ENCODE measurements at places on chromosomes 7 and 10. TPM values are rescaled to one million over a fixed set of nuclear protein-coding genes. Genes with fewer than 3 reads are reported as not detected.
A peak's percentile ranks its signal among the peaks of the same experiment; 100 is the strongest.

NUTM2A gene
- total RNA-seq = 1.6 TPM

OPN1SW gene
- total RNA-seq = not detected

LRRD1 gene
- total RNA-seq = not detected

HABP2 gene
- not detected for total RNA-seq

NACAD gene
- 0.08 TPM for total RNA-seq

CNPY1 gene
- not detected for total RNA-seq

GRCh38 chr10:98642281-98642680, 195.5 kb upstream of the HPS1 start:
- no peak for DNase-seq
- H3K27ac ChIP-seq = no peak overlapping the region
- H3K36me3 ChIP-seq = no peaks in the 10 kb centered on the region
- no peaks in the 10 kb centered on the region for H3K4me1 ChIP-seq

- H3K4me3 ChIP-seq = peak overlapping the region; percentile 42
- no peaks in the 10 kb centered on the region for H3K36me3 ChIP-seq
- H3K27ac ChIP-seq = no peak overlapping the region
- H3K4me1 ChIP-seq = peaks cover 22% of the 10 kb centered on the region
- H3K27me3 ChIP-seq = no peaks in the 10 kb centered on the region
These were observed 50.2 kb upstream of the GNA12 start for GRCh38 chr7:2894118-2894940.

GRCh38 chr7:13236026-13236425, 548.6 kb downstream of the ARL4A start:
- no peaks in the 10 kb centered on the region for H3K4me1 ChIP-seq
- no peak for DNase-seq
- no peak overlapping the region for H3K4me3 ChIP-seq
- H3K27me3 ChIP-seq = no peaks in the 10 kb centered on the region

DNA sequence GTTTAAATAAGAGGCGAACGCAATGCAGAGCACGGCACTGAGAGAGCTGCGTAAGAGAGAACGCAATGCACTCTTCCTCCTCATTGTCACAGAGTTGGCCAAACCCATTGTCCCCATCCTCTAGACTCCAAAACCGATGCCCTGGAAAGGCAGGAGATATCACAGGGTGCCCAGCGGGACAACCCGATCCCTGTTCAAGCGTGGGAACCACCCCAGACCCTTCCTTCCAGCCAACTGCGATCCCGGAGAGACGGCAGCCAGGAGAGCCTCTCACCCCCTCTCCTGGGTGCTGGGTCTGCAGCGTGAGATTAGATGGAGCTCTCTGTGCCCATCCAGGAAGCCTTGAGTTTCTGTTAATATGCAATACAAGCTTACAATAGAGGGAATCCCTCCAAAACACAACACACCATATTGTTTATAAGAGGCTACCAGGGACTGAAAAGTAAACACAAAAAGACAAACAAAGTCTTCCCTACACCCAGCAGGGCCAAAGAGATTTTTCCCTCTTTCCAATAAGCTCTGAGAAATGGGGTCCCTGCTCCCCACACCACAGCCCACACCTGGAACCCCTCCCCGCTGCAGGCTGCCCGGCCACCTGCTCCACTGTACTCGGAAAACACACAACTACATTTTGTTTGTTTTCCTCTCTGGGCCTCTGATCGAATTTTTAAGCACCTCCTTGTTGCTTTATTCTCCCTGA, 187.6 kb downstream of the ADARB2 start:
- H3K27ac ChIP-seq = no peak overlapping the region
- no peak overlapping the region for H3K4me3 ChIP-seq
- H3K36me3 ChIP-seq = no peaks in the 10 kb centered on the region
- no peaks in the 10 kb centered on the region for H3K27me3 ChIP-seq

DNA sequence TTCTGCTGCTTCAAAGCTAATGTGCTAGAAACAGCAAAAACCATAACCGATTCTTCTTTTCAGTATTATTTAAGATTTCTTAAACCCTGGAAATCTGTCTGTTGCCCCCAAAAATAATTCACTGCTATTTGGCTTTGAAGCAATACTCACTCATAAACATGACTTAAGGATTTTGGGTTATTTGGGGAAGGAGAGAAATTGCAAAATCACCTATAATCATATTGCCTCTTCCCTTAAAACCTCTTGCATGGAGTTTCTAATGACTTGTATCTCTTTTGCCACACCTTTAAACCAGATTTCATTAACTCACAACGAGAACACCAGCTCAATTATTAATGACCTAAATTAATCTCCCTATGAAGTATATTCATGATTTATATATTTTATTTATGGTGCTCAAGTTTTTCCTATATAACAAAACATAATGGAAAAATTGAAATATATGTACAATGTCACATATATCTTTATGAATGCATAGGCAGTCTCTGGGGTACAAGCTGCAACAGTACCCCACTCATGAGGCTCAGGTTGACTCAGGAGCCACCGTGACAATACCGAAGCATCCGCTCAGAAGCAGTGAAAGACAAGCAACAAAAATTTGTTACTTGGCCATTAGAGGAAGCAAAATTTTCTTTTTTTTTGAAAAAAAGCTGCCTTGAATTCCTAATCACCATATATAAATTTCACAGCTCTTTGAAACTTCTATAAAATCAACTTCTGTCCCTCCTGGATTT, 3.0 kb downstream of the NAMPT start:
- no peak overlapping the region for H3K4me3 ChIP-seq
- no peaks in the 10 kb centered on the region for H3K36me3 ChIP-seq
- H3K27ac ChIP-seq = no peak overlapping the region
- DNase-seq = no peak
- peaks cover 9% of the 10 kb centered on the region for H3K4me1 ChIP-seq
- H3K27me3 ChIP-seq = no peaks in the 10 kb centered on the region

DNA sequence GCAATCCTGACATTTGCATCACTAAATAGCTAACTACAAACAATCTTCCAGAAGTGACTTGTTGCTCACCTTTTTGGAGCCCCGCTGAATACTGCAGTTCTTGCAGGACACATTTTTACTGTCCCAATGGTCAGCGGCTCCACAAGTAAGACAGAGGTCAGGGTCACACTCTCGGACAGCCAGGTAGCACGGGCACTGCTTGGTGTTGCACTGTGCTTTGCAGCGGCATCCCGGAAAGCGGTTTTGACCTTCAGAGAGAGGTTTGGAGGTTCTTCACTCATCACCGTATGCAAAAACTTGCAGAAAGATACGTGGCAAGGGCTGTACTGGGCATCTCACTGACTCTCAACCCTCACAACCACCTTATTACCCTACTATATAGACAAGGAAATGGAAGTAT, 70.2 kb downstream of the EZH2 start:
- peaks cover 28% of the 10 kb centered on the region for H3K36me3 ChIP-seq
- no peak overlapping the region for H3K4me3 ChIP-seq
- no peak overlapping the region for H3K27ac ChIP-seq
- DNase-seq = no peak
- no peaks in the 10 kb centered on the region for H3K27me3 ChIP-seq

GRCh38 chr7:843230-843629, 11.0 kb downstream of the SUN1 start:
- no peaks in the 10 kb centered on the region for H3K27me3 ChIP-seq
- H3K36me3 ChIP-seq = peaks cover 65% of the 10 kb centered on the region
- DNase-seq = no peak
- H3K27ac ChIP-seq = no peak overlapping the region

- peaks cover 30% of the 10 kb centered on the region for H3K4me1 ChIP-seq
- peak overlapping the region; percentile 97 for H3K4me3 ChIP-seq
- H3K27me3 ChIP-seq = no peaks in the 10 kb centered on the region
- no peak for DNase-seq
- H3K36me3 ChIP-seq = peaks cover 6% of the 10 kb centered on the region
These were observed 1.3 kb upstream of the YWHAG start for GRCh38 chr7:76359978-76360638.

DNA sequence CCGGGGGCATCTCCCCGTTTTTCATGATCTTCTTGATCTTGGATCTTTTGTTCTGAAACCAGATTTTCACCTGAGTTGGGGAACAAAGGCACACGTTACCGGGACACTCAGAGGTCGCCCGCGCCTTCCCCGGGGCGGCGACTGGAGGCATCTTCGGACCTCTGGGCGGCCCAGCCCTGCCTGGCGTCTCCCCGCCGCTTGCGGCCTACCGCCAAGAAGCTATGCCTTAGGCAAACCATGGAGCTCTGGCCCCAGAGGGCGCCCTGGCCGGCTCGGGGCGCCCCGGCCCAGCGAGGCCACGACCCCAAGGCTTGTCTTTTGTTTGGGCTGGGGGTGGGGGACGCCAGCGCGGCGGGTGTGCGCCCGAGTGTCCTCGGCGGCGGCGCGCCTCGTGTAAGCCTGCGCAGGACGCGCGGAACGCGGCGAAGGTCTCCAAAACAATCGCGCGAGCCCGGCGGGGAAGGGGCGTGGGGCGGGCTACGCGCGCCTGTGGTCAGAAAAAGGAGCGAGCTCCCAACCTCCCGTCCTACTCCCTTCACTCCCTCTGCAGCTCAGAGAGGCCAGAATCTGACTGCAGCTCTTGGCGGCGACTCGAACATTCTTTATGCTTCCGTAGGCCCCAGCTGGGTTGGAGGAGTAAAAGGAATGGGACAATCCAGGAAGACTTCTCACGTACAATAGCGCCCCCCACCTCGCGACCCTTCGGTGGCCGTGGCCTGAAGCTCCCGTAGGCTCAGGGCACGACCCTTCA, 3.5 kb downstream of the DLX5 start:
- H3K27me3 ChIP-seq = peaks cover 98% of the 10 kb centered on the region
- H3K4me3 ChIP-seq = no peak overlapping the region
- peaks cover 42% of the 10 kb centered on the region for H3K4me1 ChIP-seq
- DNase-seq = no peak

GRCh38 chr7:17044861-17045260, 163.1 kb upstream of the AGR3 start:
- no peak for DNase-seq
- no peaks in the 10 kb centered on the region for H3K36me3 ChIP-seq
- H3K4me1 ChIP-seq = peaks cover 3% of the 10 kb centered on the region
- H3K4me3 ChIP-seq = no peak overlapping the region

GRCh38 chr10:102172288-102172687, 20.1 kb downstream of the NOLC1 start:
- H3K27me3 ChIP-seq = no peaks in the 10 kb centered on the region
- no peaks in the 10 kb centered on the region for H3K36me3 ChIP-seq
- DNase-seq = no peak

DNA sequence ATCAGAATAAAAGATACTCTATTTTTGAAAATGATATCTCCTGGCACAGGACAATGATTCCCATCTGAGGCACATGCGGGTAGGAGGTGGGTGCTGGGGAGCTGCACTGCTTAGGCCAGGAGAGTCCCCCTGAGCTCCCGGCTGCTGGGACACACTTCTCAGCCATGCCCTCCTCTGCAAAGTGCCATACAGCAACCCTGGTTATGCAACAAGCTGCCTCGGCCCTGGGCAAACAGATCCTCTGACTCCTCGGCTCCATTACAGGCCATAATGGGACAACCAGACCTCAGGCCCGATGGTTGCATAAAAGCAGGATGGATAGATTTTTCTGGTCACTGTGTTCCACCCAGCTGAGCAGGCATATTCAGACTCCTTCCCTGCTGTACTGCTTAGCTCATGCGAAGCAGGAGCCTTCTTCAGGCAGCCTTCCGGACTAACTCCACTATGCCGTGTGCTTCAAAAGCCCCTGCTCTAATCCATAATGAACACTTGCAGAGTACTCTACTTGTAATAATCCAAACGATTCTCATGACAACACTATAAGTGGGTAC, 6.5 kb upstream of the LEP start:
- no peak for DNase-seq
- H3K4me3 ChIP-seq = no peak overlapping the region
- H3K36me3 ChIP-seq = no peaks in the 10 kb centered on the region
- H3K4me1 ChIP-seq = peaks cover 6% of the 10 kb centered on the region

DNA sequence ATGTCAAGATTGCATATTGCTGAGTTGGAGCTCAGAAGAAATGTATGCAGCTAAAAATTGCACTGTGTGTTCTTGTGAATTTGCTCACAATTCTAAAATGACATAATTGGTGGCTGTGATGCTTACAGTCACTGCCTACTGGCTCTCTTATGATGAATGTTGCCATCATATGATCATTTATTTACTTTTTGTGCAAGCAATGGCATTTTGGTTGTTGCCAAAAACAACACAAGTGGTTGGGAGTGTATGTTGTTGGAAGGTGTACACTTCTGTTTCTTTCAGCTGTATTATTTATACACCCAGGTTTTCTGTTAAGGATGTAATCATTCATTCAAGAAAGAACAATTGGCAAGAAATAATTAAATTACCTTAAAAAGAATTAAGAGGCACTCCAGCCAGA, 28.9 kb downstream of the PON1 start:
- no peaks in the 10 kb centered on the region for H3K4me1 ChIP-seq
- no peaks in the 10 kb centered on the region for H3K27me3 ChIP-seq
- H3K27ac ChIP-seq = no peak overlapping the region
- DNase-seq = no peak
- no peak overlapping the region for H3K4me3 ChIP-seq

DNA sequence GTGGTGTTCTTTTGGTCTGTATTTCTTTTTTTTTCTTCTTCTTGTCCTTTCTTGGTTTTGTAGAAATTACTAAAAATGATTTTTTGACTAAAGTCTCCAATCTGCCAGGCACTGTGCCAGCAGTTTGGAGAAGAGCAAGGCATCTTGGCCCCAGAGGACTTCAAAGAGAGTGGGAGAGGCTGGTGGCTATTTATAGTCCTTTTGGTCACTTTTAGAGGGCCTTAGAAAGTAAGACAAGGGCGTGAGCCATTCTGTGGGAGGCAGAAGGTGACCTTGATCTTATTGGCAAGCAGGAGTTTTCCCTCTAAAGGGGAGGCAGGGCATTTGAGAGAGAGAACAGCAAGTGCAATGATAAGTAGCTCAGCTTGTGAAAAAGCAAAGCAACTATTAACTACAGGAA, 211.9 kb downstream of the GALNT17 start:
- no peaks in the 10 kb centered on the region for H3K36me3 ChIP-seq
- no peak overlapping the region for H3K27ac ChIP-seq
- no peak for DNase-seq
- H3K4me1 ChIP-seq = no peaks in the 10 kb centered on the region
- no peaks in the 10 kb centered on the region for H3K27me3 ChIP-seq
- H3K4me3 ChIP-seq = no peak overlapping the region

- DNase-seq = no peak
- H3K36me3 ChIP-seq = no peaks in the 10 kb centered on the region
- H3K27ac ChIP-seq = no peak overlapping the region
- no peaks in the 10 kb centered on the region for H3K27me3 ChIP-seq
- H3K4me1 ChIP-seq = no peaks in the 10 kb centered on the region
- no peak overlapping the region for H3K4me3 ChIP-seq
These were observed 410.8 kb upstream of the ETV1 start for GRCh38 chr7:14400271-14400670.

DNA sequence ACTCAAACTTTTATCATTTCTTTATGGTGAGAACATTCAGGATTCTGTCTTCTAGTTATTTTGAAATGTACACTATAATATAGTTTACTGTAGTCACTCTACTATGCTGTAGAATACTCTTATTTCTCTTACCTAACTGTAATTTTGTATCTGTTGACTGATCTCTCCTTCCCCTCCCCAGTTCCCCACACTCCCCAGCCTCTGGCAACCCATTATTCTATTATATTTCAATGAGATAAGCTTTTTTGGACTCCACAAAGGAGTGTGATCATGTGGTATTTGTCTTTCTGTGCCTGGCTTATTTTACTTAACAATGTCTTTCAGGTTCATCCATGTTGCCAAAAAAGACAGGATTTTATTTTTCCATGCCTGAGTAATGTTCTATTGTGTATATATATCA, 71.4 kb upstream of the DYNC1I1 start:
- DNase-seq = no peak
- no peak overlapping the region for H3K27ac ChIP-seq
- no peaks in the 10 kb centered on the region for H3K36me3 ChIP-seq
- no peaks in the 10 kb centered on the region for H3K4me1 ChIP-seq
- no peak overlapping the region for H3K4me3 ChIP-seq
